ENCODE measurements at places on chromosomes 3 and 15. TPM values are rescaled to one million over a fixed set of nuclear protein-coding genes. Genes with fewer than 3 reads are reported as not detected.

NEDD4 gene
- total RNA-seq = 75.5 TPM

COPS2 gene
- 61.1 TPM for total RNA-seq

FSTL1 gene
- 76.1 TPM for total RNA-seq

RPN1 gene
- total RNA-seq = 173 TPM

DAPK2 gene
- 5.1 TPM for total RNA-seq

RHO gene
- not detected for total RNA-seq

DHFR2 gene
- 3.0 TPM for total RNA-seq

FAM227B gene
- total RNA-seq = 0.91 TPM

TM6SF1 gene
- total RNA-seq = not detected

TMEM207 gene
- total RNA-seq = not detected

TIMP4 gene
- 11.9 TPM for total RNA-seq

RAB6B gene
- total RNA-seq = 2.2 TPM

C3orf52 gene
- total RNA-seq = 11.1 TPM

ITPKA gene
- 5.1 TPM for total RNA-seq

DIPK2A gene
- 6.0 TPM for total RNA-seq

POLR2H gene
- total RNA-seq = 74.8 TPM

SLC15A2 gene
- total RNA-seq = 0.10 TPM

GPR176 gene
- 11.4 TPM for total RNA-seq

PRR20G gene
- 1.6 TPM for total RNA-seq

Data from A549 treated with Mapracorat at 1 μM for 4 hours (cell line).